ENCODE measurements at places on chromosomes 4 and X.
A peak's percentile ranks its signal among the peaks of the same experiment; 100 is the strongest.

DNA sequence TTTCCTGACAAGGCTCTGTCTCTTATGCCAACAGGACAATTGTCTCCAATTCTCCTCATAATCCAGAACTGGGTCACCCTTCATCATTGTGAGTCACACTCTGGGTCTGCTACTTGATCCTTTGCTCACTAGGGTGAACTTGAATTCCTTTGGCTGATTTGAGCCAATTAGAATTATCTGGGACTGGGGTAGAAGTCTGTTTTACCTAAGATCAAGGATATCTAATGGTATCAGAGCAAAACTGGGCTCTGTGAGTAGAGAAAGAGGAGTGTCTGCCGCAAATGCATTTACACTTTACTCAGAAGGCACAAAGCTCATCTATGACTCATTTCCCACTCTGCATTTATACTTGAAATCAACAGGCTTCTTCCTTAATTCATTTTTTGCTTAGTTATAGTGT lies 72.6 kb downstream of the PITX2 start:
- DNase-seq, result no peak

- DNase-seq, result no peak
Observed at GRCh38 chr4:120682981-120683380, 239.5 kb downstream of the PRDM5 start.

GRCh38 chr4:76582074-76582816 lies 147.2 kb downstream of the SHROOM3 start:
- DNase-seq, result no peak

DNA sequence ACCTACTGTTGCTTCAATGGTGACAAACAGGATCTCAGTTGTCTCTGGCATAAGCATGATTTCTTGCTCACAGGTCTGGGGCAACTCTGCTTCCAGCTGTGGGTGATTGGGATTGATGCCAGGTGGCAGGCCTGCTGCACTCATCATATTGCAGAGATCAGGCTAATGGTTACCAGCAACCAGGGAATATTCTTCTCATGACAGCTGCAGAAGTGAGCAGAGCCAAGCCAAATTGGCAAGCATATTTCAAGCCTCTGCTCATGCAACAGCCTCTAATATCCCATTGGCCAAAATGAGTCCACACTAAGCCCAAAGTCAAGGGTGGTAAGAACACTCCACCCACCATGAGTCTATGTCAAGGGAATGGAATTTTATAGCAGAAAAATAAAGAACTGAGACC lies 26.7 kb upstream of the TBC1D19 start:
- DNase-seq, result peak; percentile 42

DNA sequence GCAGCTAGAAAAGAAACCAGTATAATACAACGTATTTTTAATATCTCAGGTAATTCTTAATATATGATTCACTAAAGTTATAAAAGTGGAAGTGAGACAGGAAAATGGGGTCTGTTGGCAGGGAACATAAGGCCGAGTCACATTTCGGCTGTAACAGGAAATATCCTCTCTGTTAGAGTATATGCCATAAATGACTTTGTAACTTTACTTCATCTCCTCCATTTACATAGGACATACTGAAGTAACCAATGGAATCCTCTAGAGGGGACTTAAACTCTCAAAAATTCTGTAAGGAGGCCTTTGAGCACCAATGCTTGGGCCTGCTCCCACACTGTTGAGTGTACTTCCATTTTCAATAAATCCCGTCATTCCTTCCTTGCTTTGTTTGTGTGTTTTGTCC lies 71.3 kb downstream of the ANKRD17 start:
- no peak for DNase-seq

- DNase-seq, result no peak
Observed at GRCh38 chrX:2715066-2715600, 24.0 kb downstream of the CD99 start.
